Spleen (tissue), 13 donors: ENCODE measurements at places on chromosomes 1 and 21. TPM values are rescaled to one million over a fixed set of nuclear protein-coding genes. Genes with fewer than 3 reads are reported as not detected.
A peak's percentile ranks its signal among the peaks of the same experiment; 100 is the strongest.

NEGR1 gene
- 0.52 TPM for total RNA-seq

DNA sequence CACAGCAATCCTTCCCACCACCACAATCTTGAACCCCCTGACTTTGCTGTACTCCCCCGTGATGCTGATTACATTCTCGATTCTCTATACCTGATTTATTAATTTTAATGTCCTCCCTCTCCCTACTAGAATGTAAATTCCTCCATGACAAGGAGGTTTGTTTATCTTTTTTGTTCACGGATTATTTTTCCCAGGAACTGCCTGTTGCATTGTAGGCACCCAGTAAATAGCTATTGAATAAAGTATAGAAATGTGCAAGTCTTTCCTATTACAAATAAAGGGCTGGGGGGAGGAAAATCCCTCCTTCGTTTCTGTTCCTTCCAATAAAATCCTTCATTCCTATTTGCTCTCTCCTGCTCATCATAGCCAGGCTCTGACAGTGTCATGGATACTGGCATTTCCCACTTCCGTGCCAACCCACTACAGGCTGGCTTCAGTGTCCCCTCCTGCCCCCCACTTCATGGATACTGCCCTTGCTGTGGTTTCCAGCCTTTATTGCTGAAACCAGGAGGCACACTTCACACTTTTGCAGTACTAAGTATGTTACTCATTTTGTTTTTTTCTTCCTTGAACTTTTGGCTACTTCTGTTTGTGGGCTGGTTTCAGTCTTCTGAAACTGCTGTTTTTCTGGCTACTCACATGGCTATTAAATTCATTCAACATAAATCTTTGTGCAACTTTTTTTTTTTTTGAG is 7.5 kb downstream of the KIF1B start:
- DNase-seq, result peak; percentile 27

DNA sequence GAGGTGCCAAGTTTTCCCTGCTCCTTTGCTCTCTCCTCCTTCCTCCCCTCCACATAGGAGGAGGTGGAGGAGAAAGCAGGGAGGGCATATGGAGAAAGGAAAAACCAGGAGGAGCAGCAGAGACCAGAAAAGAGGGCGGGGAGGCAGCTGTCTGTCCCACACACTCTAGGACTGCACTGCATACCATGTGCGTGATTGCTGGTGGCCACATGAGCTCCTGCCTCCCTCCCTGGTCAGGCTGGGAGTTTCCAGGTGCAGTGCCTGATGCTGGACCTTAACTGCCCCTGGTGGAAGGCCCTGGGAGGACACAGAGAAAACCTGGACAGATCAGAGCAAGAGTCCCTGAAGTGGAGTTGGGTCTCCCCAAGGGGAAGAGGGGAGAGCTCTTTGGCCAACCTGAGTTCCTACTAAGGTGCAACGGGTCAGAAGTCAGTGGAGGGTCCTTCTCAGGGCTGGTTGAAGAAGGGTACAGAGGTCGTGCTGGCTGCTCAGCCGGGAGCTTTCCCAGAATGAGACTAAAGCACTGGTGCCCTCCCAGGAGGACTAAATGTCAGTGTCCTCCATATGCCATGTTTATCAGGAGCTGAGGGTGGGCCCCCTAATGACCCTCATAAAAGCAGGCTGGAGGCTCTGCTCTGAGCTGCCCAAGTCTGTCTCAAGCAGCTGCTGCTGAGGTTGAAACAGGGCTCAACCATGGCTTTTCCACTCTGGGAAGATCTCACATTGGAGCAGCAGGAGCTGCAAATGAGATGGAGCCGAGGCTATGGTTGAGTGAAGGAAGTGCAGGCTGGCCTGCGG is 3.5 kb upstream of the LGR6 start:
- no peak for DNase-seq

DNA sequence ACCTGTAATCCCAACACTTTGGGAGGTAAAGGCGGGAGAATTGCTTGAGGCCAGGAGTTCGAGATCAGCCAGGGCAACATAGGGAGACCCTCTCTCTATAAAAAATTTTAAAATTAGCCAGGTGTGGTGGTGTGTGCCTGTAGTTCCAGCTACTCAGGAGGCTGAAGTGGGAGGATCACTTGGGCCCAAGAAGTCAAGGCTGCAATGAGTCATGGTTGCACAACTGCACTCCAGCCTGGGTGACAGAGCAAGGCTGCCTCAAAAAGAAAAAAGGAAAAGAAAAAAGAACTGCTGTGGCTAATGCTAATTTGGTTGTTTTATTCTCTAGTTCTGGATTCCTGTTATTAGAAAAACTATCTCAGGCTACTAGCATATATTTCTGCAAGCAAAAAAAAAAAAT is 29.8 kb downstream of the DBT start:
- no peak for DNase-seq

GRCh38 chr1:184482136-184482535 is 95.3 kb downstream of the C1orf21 start:
- no peak for DNase-seq

MXRA8 gene
- total RNA-seq, result 39.9 TPM

DNA sequence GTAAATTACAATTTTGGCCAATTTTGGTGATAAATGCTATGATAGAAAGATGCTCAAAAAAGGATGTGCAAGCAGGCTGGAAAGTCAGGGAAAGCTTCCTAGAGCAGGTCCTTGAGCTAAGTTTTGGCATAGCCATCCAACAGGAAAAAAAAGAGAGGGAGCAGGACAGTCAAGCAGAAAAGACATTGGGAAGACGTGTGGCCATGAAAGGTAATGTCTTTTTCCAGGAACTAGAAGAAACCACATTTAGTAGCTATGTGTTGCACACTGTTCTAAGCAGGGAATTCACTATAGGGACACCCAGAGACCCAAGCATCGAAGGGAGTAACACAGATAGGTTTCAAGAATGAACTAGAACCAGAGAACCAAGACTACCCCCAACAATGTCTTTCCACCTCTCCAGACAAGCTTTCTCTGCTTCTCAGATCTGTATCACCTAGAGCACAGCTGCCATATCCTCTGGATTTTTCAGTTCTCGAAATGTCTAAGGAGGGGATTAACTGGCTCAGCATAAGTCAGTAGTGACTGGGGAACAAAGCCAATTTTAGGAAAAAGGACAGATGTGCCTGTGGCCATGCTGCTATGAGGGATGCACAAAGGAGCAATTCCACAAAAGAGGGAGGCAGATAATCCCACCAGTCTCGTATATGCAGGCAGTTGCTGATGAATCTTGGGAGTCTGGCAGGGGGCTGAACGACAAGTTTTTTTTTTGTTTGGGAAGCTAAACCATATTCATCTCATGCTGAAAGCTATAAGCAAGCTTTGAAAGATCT is 97.1 kb upstream of the DAB1 start:
- no peak for DNase-seq

GRCh38 chr21:34930971-34931370 is 118.1 kb downstream of the RUNX1 start:
- DNase-seq, result no peak

- DNase-seq, result no peak
Measured at GRCh38 chr1:172742599-172743500, 83.9 kb downstream of the FASLG start.

- no peak for DNase-seq
Measured at GRCh38 chr1:159996653-159997052, 35.1 kb downstream of the PIGM start.

GRCh38 chr1:22275626-22276395 is 132.9 kb upstream of the WNT4 start:
- DNase-seq, result no peak

AMIGO1 gene
- 5.0 TPM for total RNA-seq

- no peak for DNase-seq
Measured at GRCh38 chr1:6666696-6667095, 34.9 kb downstream of the DNAJC11 start.

DNA sequence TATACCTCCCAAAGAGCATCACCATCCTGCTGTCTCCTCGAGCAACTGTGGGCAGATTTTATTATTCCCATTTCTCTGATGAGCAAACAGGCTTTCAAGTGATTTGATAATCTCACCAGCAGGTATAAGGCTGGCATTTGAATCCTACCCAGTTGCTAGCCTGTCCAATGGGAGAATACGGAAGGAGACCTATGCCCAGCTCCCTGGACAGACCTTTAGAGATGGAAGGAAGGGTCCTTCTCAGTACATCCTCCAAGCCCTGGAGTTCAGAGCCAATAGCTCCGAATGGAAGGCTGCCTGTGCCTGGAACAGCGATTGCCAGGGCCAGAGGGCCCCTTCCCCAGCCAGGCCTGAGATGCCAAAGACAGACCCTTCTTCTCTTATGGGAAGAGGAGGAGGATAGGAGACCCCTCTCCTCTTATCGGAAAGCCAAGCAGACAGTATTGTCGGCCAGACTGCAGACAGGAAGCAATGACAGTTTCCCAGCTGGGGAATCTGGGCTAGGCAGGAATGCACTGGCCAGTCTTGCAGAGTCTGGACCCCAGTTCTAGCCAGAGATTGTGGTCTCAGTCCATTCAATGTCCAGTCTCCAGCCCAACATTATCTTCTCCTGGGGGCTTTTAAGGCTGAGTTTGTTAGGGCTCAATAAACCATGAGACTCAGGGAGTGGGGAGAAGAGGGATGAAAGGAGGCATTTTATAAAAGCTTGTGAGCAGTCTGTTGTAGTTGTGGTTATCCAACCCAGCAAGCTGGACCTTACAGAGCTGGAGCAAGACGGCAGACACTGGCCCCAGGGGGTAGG is 2.0 kb downstream of the IFFO2 start:
- DNase-seq, result no peak

DNA sequence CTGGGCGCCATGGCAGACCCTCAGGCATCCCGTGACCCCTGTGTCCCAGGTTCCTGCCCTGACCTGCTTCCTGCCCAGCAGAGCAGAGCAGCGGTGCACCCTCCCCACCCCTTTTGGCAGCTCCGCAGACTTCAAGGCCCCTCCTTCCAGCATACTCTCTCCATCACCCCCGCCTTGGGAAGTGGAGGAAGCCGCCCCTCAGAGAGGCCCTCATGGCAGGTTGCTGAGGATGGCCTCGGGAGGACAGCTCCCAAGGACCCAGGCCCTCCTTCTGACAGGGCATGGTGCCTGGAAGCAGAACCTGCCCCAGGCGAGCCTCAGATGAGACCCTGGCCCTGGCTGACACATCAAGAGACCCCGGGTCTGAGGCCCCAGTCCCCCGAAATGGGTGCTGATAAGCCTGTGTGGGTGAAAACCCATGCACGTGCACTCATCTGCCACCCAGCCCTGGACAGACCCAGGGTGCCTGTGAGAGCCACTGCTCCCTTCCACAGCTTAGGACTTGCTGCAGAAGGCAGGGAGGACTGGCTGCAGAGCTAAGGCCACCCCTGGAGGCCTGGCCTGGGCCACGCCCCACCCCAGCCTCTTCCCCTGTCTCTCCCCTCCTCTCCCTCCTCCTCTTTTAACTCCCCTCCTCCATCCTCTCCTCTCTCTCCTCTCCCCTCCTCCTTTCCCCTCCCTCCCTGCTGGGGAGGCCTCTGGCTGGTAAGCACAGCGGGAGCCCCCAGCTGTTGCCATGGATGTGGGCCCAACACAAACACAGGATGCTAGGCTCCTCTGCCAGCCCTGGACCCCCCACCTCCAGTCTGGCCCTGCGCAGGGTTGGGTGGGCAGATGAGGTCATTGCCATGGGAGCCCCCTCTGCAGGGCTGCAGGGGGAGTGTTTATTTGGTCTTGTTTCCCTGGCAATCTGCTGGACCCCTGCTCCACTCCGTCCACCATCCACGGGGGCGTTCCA is 33.7 kb downstream of the WNT9A start:
- no peak for DNase-seq

DNA sequence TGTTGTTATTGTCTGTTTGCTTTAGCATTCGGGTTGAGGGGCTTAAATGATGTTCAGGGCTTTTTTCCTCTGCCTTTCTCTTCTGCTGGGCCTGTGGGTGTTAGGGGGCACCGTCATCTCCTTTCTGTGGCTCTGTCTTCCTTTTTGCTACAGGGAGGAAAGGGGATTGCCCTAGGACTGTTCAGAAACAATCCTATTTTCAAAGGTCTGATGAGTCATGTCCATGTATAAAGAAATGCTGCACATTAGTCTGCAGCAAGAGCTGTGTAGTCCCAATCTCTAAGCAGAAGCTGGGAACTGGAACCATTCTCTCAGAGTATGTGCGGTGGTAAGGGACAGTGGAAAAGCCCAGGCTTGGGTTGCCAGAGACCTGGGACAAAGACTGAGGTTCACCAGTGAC is 462.3 kb downstream of the OMA1 start:
- no peak for DNase-seq

DNA sequence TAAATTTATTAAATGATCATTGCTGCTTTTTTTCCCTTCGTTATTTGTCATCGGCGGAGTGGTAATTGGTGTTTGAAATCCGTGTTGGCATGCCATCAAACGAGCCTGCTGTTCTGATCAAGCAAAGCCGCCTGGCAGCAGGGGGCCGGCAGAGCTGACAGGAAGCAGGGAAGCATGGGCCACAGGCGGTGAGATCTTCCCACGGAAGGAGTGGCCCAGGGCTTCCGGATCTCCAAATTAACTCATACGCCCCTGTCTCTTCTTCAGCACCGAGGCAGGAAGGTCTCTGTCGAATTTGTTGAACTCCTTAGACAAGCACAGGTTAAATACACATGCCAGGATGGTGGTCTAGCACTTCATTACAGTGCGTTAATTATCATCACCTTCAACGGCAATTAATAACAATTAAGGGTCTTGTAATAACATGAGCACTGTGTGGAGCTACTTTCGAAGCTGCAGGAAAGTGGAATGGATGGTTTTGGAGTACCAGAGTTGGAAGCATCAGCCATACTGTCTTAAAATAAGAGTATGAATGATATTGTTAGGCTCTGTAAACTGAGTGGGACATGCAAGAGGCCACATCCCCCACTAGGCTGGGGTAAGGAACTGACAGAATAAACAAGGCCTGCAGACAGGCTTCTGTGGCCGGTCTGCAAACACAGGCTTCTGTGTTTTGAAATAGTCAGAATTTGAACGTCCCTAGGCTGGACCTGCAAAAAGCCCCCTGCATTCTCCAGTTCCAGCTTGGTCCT is 199.4 kb upstream of the DAB1 start:
- DNase-seq, result no peak

DNA sequence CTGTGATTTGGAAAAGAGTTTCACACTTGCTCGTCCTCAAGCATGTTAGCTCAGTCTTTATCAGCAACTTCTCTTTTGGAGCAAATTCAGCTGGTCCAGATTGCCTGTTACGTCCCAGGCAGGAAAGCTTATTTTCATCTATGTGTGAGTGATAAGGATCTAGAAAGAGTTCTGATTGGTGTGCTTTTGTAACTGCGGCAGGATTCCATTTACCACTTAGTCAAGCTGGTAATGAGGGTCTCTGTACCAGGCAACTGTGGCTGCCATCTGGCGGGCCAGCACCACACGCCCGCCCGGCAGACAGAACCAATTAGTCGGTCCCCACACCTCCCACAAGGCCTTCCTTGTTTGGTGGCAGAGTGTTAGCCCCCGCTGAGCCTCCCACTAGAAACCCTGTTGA is 21.0 kb downstream of the C1orf87 start:
- no peak for DNase-seq

REN gene
- 0.25 TPM for total RNA-seq
